Occipital lobe (tissue), 3 donors: ENCODE measurements at places on chromosomes 3 and 15. TPM values are rescaled to one million over a fixed set of nuclear protein-coding genes. Genes with fewer than 3 reads are reported as not detected.

- DNase-seq = no peak
These were observed 408.0 kb downstream of the TBL1XR1 start for GRCh38 chr3:176789281-176789705.

- DNase-seq = no peak
These were observed 1017.2 kb downstream of the TUSC7 start for GRCh38 chr3:117726776-117727175.

Gene CRABP1
- total RNA-seq = 10.5 TPM

Gene IL5RA
- 0.78 TPM for total RNA-seq

DNA sequence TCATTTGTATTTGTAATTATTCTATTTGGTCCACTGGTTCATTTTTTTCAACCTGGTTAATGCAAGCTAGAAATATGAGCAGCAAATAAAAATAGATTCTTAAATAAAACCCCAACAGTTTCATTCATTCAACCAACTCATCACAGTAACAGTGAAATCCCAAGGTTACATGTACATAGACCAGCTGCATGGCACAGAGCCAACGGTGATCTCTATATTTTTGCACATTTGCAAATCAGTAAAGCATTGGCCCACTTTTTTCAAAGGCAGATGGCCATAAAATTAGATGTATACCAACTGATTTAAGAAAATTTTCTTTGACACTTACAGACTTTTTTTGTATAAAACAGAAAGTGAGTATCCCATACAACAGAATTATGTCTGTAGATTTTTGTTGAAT lies 49.3 kb downstream of the STRIT1 start:
- DNase-seq = no peak

GRCh38 chr3:170814822-170815221 lies 55.2 kb downstream of the RPL22L1 start:
- DNase-seq = no peak

Gene TGM4
- not detected for total RNA-seq

DNA sequence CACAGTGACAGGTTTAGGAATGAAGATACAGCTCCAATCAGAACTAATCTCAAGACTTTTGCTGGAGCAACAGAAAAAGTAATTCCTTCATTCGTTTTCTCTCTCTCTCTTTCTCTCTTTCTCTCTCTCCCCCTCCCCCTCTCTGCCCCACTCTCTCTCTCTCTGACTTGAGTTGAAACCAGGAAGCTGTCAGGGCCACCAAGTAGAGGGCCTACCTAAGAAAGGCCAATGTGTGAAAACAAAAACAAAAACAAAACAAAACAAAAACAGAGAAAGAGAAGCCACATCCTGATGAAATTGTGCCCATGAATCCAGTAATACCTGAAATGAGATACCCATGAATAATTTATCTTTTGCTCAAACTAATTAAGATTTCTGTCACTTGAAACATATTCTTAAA lies 72.9 kb downstream of the ATP8B4 start:
- no peak for DNase-seq

DNA sequence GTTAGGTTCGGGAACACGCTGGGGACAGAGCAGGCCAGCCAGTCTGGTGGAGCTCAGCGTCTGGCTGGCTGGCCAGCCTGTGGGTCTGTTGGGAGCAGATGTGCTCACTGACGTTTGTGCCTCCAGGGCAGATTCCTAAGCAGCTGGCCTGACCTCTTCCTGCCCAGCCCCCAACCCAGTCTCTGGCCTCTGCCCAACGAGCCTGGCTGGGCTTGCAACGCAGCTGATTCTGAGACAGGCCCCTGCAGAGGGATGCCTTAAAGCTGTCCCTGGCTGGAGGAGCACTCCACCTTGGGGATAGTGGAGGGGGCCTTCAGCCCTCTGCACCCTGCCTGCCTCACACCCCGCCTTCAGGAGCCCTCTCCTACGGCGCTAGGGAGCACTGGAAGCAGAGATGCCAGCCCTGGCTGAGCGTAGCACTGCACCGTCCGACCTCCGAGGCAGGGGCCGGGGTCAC lies 46.0 kb downstream of the KLF13 start:
- peak; percentile 26 for DNase-seq

DNA sequence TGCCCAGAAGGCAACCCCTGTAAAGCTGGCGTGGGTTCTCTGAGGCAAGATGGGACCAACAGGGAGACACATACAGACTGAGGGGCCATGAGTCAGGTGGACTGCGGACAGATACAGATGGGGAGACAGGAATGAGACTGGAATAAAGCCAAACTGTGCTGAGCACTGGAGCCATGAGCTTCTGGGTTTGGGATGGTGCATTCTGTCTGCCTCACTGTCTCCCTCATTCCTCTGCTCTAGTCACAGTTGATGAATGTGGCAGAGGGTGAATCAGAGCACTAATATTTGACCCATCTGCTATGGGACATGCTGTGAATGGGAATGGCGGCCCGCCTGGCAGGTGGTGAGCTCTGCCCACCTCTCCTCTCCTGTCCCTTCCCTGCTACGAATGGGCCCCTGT lies 262.9 kb downstream of the EPHB1 start:
- DNase-seq = no peak

Gene SLC9C1
- total RNA-seq = under 0.01 TPM

Gene SEC61A1
- total RNA-seq = 77.2 TPM

DNA sequence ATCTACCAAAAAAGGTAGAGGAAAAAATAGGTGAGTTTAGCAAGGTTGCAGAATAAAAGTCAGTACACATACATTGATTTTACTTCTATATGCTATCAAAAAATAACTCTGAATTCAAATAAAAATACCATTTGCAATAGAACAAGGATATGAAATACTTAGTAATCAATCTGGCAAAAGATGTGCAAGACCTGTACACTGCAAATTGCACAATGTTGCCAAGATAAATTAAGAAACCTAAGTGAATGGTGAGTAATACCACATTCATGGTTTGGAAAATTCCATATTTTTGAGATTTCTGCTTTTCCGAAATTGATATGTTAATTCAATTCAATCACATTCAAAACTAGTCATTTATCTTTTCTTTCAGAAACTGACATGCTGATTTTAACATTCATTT lies 464.8 kb downstream of the EPHA3 start:
- no peak for DNase-seq

DNA sequence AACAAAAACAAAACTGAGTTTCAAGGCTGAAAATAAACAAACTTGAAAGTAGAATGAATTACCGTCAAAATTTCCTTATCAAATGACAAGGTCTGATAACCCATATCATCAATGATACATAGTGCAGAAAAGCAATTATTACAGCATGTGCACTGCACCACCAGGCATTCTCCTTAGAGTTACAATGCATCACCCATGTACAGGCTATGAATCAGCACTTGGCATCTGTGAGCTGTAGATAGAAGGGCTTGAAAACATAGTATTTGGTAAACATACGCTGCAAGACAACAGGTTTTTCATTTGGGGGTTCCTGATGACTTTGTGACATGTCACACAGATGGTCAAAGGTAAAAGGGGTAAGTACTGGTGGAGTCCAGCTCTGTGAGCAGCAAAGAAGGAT lies 265.1 kb downstream of the CTNNB1 start:
- DNase-seq = no peak

DNA sequence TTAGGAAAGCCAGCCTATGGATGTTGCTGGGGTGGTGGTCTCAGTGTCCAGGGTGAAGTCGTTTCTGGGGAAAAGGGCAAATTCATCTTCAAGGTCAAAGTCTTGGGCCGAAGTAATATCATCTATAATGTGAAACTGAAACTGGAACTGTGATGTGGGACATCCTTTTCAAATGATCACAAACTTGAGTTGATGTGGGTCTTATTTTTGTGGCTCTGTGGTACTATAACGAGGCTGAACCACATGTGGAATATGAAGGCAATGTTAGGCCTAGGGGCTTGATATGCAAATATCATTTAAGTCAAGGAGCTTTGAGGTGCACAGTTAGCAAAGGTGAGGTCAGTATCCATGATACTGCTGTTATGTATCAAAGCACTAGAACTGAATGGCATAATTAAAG lies 1.5 kb upstream of the CD200R1L start:
- DNase-seq = no peak

DNA sequence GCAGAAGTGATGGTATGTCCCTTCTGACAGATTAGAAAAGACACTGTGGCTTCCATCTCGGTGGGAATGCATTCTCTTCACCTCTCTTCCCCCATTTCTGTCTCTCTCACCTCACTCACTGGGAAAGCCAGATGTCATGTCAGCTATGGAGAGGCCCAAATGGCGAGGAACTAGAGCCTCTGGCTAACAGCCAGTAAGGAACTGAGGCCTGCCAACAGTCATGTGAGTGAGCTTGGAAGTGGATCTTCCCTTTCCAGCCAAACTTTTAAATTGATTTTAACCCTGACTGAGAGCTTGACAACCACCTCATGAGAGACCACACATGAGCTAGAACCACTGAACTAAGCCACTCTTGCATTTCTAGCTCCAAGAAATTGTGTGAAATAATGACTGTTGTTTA lies 35.2 kb upstream of the CDAN1 start:
- no peak for DNase-seq

DNA sequence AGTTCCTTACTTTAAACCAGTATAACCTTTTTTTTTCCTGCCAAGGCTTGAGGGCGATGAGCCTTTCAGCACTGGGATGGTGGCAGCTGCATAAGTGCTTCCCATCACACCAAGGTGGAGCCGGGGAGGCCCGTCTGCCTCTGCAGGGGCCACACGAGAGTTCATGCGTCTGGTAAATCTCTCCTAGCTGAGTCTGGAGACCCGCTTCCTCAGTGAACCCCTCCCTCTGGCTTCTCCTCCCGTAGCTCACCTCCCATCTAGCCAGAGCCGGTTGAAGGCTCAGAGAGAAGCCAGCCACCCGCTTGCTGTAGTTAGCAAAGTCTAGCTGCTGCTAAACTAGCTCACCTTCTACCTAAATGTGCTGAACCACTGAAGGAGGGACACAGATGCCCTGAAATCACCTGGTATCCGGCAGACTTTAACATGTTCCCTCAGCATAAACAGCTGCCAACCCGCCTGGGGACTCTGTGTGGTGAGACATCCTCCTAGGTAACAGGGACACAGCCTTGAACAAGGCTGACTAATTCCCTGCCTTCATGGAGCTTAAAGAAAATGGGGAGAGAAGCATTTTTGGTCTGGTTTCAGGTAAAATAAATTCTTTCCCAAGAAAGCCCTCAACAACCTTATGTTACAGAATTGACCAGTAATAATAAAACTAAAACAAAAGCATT lies 42.9 kb downstream of the RLBP1 start:
- no peak for DNase-seq

GRCh38 chr3:106282943-106283342 lies 414.1 kb upstream of the CBLB start:
- no peak for DNase-seq

Gene CDCP1
- 0.62 TPM for total RNA-seq

Gene MYRIP
- 12.5 TPM for total RNA-seq

- DNase-seq = no peak
These were observed 149.2 kb downstream of the CNTN4 start for GRCh38 chr3:2247831-2248230.

- DNase-seq = peak; percentile 19
These were observed 489.4 kb upstream of the TBL1XR1 start for GRCh38 chr3:177686671-177687070.

DNA sequence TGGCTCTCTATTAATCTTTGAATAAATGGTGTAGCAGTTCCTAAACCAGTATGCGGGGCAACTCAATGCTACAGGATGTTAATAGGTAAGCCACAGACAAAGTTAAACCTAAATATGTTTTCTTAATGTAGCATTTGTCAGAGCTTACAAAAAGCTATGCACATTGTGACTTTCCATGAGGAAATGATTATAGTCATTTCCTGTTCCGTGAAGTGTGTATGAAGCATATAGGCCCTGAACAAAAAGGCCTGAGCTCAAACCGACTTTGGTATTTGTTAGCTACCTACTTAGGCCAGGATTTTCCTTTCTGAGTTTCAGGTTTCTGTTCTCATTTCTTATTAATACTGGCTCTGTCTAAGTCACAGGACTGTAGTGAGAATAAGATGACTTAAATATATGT lies 14.2 kb downstream of the ZNF80 start:
- no peak for DNase-seq

- no peak for DNase-seq
These were observed 512.6 kb downstream of the PLOD2 start for GRCh38 chr3:145648396-145648795.

DNA sequence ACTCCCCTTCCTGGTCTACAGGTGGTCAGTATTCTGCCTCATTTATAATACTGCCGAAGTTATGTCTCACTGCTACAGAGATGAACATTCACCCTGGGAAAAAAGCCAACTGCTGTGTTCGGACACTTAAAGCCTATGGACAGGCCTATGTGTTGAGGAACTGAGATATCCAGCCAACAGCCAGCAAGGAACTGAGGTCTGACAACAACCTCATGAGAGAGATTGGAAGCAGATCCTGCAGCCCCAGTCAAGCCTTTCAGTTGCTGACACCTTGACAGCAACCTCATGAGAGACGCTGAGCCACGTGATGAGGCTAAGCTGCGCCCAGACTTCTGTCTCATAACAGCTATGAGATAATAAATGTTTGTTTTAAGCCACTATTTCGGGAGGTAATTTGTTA lies 18.2 kb upstream of the FHIT start:
- no peak for DNase-seq

- no peak for DNase-seq
These were observed 21.4 kb upstream of the ZBTB47 start for GRCh38 chr3:42632146-42632545.

DNA sequence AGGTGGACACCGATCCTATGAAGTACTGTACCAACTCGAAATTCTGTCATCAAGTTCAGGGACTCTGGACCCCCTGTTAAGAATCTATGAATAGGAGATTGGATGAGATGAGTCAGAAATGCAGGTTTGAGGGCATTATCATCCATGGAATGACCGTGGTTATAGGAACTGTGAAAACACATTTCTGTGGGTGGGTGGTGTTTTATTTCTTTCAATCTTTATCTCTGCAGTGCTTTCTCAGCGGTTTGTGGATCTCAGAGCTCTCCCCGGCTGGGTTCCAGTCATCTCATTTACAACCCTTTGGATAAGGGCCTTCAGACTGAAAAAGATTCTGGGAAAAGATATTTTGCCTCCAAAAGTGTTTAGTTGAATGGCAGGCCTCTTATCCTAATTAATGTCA lies 5.4 kb upstream of the ABHD17C start:
- no peak for DNase-seq

- peak; percentile 22 for DNase-seq
These were observed 5.0 kb downstream of the GATA2 start for GRCh38 chr3:128487813-128488635.
